ENCODE measurements at places on chromosomes 13 and 19.

DNA sequence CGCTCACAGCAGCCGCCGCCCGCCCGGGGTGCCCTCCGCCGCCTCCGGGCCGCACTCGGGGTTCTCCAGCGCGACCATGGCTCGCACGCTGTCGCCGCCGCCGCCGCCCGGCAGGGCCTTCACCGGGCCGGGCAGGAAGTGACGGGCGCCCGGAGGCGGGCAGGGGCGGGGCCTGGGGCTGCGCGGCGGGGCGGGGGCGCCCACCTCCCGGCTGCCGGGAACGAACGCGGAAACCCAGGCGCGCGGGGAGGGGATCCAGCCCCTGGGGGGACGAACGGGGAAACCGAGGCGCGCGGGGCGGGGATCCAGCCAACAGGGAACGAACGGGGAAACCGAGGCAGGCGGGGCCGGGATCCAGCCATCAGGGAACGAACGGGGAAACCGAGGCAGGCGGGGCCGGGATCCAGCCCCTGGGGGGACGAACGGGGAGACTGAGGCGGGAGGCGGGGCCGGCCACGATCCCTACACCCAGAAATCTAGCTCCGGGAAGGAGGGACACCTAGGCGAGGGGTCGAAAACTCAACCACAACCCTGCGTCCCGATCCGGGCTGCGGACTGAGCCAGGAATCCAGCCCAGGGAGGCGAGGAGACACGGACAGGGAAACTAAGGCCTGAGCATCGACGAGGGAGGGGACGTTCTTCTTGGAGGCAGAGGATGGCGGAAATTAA is at the start of gene R3HDM4:
Gene R3HDM4, minus strand, starts transcription at position 140 of the 669 bp plus-strand sequence. Its CDS starts 62 bp downstream, at position 78.
- DNase-seq = peak; percentile 88

GRCh38 chr13:35957241-35957731 is 173.9 kb downstream of the DCLK1 start:
- DNase-seq = no peak

GRCh38 chr19:53866865-53867224 is 838 bp upstream of the MYADM start:
- DNase-seq = no peak

GRCh38 chr13:113739527-113740285 is 19.3 kb upstream of the TMEM255B start:
- DNase-seq = no peak

- no peak for DNase-seq
Observed at GRCh38 chr13:109113427-109113826, 484.0 kb downstream of the MYO16 start.

DNA sequence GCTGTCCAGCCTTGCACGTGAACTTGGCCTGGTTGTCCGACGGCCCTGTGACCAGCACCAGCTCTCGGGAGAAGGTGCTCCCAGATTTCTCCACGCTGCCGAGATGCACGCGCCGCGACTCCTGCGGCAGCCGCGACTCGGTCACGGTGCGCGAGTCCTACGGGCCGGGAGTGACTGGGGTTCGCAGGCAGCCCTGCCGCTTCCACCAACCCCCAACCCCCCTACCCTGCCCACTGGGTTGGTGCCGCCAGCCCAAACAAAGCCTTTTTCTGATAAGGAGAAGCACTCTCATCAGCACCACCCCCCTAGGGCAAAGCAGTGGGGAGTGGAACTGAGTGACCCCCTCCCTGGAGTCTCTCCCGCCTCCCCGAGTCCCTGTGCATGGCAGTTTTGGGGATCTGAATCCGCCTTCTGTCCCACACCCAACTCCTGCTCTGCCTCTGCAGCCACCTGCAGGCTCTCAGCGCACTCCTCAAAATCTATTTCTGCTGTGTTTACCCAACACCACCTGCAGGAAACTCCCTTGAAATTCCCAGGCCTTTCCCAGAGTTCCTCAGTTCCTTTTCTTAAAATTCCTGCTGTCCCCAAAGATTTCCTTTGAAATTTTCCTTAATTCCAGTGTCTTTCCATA is 6.2 kb downstream of the NPHS1 start:
- DNase-seq = no peak

DNA sequence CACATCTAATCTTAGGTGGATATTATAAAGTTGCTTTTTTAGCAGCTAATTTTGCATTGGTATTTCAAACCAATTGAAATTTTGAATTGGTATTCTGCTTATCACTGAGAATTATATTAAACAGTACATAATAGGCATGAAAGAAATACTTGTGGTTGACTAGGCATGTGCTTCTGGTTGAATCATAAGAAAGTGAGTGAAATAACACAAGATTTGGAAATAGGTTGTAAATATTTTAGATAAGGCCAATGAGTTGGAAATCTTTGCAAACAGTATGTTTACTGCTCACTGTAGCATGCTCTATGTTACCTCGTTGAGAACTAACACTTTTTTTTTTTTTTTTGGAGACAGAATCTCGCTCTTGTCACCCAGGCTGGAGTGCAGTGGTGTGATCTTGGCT is 66.8 kb upstream of the RFC3 start:
- DNase-seq = no peak

DNA sequence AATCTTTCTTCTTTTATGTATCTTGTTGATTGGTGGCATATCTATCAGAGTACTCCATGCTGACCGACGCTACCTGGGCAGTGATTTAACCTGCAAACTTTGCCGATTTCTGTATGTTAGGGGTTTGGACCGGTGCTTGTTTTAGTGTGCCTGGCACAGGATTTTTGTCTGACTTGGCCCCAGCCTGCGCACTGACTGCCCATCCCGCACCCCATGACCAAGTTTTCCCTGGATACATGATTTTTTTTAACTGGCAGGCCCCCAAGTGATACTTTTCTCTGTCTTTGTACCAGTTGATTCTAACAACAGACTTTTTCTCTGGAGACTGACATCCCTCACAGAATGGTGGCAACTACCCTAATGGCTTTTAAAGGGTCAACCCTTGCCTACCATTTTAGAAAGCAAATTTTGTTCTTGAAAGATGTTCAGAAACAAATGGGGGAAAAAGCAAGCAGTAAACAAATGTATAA is 69.0 kb upstream of the C1QTNF9B start:
- DNase-seq = no peak

- DNase-seq = no peak
Observed at GRCh38 chr19:57803594-57804325, 11.0 kb downstream of the ZNF552 start.

DNA sequence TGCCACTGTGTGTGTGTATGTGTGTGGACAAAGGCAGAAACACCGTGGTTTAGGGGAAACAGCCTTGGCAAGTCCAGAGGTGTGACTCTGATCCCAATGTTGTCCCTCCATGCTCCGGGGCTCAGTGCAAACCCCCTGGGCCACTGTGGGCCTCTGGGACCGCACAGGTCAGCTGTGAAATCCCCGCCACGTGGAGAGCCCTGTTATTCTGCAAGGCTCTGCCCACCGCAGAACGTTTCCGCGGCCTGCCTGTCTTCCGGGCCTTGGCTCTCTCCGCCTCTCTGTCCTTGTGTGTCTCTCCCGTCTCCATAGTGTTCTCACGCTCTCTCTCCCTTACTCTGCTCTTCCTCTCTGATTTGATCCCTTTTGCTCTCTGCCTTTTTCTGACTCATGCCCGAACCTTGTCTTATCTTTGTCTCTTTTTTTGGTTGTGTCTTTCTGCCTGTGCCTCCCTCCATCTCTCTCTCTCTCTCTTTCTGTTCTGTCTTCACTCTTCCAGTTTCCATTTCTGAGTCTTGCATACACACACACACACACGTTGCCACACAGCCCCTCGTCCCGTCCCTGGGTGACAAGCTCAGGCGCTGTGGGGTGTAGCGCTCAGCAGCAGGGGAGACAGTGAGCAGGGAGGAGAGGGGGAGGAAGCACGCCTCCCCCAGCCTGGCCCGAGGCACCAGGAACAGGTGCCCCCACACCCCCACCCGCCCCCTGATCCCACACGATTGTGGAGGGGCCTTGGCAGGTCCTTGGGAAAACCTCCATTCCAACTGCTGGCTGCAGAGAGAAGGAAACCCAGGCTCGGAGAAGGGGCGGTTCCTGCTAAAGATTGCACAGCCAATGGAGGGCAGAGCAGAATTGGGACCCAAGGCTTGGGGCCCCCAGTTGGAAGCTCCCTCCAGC is 3.0 kb downstream of the TTYH1 start:
- DNase-seq = no peak

DNA sequence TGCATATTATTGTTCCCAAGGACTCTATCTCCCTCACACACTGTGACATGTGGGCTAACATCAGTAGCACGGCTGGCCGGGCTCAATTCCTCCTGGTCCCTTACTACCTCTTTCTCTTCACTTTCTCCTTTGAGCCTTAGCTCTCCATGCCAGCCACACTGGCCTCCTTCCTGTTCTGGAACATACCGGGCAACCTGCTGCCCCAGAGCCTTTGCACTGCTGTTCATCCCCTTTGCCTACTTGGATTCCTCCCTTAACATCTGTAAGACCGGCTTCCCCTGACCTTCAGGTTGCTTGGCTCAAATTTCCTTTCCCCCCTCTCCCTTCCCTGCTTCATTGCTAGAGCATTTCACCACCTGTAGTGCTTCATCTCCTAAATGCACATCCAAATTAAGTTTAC is 17.1 kb downstream of the IRS2 start:
- DNase-seq = no peak

DNA sequence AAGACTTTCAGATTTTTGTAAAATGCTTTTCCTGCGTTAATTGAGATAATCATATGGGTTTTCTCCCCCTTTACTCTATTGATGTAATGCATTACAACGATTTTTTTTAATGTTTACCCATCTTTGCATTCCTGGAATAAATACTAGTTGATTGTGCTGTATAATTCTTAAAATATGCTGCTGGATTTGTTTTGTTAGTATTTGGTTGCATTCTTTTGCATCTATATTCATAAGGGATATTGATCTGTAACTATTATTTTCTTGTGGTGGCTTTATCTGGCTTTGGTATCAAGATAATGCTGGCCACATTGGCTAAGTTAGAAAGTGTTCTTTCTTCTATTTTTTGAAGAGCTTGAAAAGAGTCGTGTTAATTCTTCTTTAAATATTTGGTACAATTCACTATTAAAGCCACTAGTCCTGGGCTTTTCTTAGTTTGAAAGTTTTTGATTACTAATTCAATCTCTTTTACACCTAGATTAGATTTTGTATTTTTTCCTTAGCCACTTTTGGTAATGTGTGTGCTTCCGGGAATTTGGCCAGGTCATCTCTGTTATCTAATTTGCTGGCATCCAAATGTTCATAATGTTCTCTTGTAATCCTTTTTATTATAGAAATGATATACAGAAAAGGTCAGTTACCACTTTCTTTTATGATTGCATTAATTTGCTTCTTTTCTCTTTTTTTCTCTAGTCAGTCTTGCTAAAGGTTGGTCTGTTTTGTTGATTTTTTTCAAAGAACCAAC is 29.8 kb downstream of the KL start:
- no peak for DNase-seq

- DNase-seq = no peak
Observed at GRCh38 chr13:97542102-97542685, 108.2 kb downstream of the RAP2A start.

- DNase-seq = no peak
Observed at GRCh38 chr13:111491659-111492058, 171.2 kb downstream of the TEX29 start.

GRCh38 chr19:6862673-6863078 is 24.7 kb upstream of the ADGRE1 start:
- DNase-seq = peak; percentile 86

- no peak for DNase-seq
Observed at GRCh38 chr19:4660181-4660791, 9.9 kb downstream of the MYDGF start.

- DNase-seq = no peak
Observed at GRCh38 chr13:86922936-86923335, 748.2 kb upstream of the SLITRK5 start.

- DNase-seq = no peak
Observed at GRCh38 chr13:110305001-110305400, 2.0 kb downstream of the COL4A1 start.

DNA sequence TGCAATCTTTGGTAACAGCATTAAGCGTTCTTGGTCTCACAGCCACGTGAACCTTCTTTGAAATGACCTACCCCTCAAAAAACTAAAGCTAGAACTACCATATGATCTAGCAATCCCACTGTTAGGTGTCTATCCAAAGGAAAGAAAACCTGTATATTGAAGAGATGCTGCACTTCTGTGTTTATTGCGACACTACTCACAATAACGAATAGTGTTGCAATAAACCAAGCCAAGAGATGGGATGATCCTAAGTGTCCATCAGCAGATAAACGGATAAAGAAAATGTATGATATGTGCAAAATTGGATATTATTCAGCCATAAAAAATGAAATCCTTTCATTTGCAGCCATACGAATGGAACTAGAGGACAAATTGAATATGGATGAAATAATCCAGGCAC is 637.9 kb downstream of the EFNB2 start:
- no peak for DNase-seq

DNA sequence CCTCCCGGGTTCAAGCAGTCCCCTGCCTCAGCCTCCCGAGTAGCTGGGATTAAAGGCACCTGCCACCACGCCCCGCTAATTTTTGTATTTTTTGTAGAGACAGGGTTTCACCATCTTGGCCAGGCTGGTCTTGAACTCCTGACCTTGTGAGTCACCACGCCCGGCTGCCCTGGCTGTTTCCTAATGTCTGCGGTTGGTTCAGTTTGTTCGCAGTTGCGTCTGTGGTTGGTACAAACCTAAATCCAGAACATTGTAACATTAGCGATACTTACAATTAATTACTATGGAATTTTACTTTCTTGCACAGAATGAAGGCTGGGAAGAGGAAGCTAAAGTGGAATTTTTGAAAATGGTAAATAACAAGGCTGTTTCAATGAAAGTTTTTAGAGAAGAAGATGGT is 38.1 kb downstream of the RNF17 start:
- DNase-seq = no peak

DNA sequence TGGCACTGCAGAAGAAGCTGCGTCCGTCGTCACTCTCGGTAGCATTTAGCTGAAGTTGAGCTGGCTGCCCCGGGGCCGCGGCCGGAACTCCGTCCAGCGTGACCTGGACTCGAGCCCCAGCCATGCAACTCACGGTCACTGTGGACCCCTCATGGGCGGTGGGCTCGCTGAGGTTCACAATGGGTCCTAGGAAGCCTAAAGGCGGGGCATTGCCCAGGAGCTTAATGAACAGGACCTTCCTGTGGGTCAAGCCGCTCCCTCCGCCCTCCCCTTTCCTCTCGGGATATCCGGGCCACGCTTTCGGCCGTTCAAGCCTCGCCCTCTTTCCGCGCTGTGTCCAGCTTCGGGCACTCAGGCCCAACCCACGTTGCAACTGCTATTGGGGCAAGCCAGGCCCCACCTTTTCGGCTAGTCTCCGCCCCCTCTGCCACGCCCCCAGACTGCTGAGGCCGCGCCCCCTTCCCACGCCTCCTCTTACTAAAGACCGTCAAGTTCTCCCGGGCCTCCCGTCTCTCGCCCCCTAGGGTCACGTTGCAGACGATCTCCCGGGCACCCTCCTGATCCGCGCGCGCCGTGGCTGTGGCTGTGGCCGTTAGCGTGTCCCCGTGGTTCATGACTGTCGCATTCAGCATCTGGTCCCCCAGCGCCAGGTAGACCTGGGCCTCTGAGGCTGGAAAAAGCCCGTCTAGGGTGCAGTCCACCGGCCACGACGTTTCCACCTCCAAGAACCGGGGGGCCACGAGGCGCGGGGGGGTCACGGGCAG is 1.4 kb upstream of the RAVER1 start:
- DNase-seq = peak; percentile 61

DNA sequence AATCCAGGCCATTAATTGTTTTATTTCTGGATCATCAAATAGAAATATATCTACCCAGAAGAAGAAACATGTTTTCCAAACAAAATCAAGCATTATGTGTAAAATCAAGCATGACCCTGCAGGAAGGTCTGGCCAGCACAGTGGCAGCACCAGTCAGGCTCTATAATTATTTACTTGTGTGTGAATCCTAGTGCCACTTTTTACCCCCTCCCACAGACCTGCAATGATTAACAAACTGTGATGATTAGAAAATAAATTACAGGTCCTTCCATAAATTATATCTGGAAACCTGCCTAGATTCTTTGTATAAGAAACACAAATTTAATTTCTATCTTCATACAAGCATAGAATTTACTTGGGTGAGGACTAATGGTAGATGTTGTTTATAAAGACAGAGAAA is 186.1 kb downstream of the GPC6 start:
- no peak for DNase-seq

Data from activated CD4-positive, CD25-positive, alpha-beta regulatory T cell treated with anti-CD3 and anti-CD28 coated beads, Interleukin-2, amount 50 U/mL, for 72 hours (primary cell).